ENCODE measurements at places on chromosomes 12 and 14.

DNA sequence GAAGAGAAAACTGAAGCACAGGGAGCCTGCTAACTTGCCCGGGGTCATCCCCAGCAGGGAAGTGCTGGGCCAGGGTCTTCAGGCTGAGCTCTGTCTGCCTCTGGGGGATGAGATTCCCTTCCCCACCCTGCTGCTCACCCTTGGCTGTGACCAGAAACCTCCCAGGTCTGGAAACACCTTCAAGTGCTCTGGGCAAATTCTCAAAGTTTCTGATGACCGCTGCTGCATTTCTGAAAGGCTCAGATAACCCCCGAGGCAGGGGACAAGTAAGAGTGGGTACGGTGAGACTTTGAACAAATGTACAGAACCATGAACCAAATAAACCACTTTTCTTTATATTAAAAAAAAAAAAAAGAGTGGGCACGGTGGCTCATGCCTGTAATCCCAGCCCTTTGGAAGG lies 41.3 kb downstream of the LTBP2 start:
- DNase-seq = no peak

GRCh38 chr14:61406675-61407074 lies 85.3 kb downstream of the PRKCH start:
- DNase-seq = peak; percentile 37

GRCh38 chr12:32686340-32686739 lies 7.2 kb downstream of the DNM1L start:
- no peak for DNase-seq

GRCh38 chr12:112752303-112752702 lies 39.2 kb upstream of the RPH3A start:
- no peak for DNase-seq

Measured in CD8-positive, alpha-beta T cell (primary cell).